Type B pancreatic cell (in vitro differentiated cells): ENCODE measurements at places on chromosomes 2 and 18. TPM values are rescaled to one million over a fixed set of nuclear protein-coding genes. Genes with fewer than 3 reads are reported as not detected.

The RTP5 gene
- not detected in 2 replicates for total RNA-seq

The GAL3ST2 gene
- total RNA-seq = 0.19 and 0.29 TPM in 2 replicates

The GKN2 gene
- total RNA-seq = 0.92 TPM in 1 of 2 replicates, not detected in the other

The ANTXR1 gene
- 32.3 and 69.5 TPM in 2 replicates for total RNA-seq

The ACSL3 gene
- total RNA-seq = 95.8 and 96.5 TPM in 2 replicates

The LONRF2 gene
- 4.5 and 8.9 TPM in 2 replicates for total RNA-seq

The FBXO41 gene
- 5.2 and 5.5 TPM in 2 replicates for total RNA-seq
